ENCODE measurements at places on chromosomes 2 and 18.

- no peak for DNase-seq
These were observed 207.9 kb upstream of the LYPD1 start for GRCh38 chr2:132877923-132878322.

DNA sequence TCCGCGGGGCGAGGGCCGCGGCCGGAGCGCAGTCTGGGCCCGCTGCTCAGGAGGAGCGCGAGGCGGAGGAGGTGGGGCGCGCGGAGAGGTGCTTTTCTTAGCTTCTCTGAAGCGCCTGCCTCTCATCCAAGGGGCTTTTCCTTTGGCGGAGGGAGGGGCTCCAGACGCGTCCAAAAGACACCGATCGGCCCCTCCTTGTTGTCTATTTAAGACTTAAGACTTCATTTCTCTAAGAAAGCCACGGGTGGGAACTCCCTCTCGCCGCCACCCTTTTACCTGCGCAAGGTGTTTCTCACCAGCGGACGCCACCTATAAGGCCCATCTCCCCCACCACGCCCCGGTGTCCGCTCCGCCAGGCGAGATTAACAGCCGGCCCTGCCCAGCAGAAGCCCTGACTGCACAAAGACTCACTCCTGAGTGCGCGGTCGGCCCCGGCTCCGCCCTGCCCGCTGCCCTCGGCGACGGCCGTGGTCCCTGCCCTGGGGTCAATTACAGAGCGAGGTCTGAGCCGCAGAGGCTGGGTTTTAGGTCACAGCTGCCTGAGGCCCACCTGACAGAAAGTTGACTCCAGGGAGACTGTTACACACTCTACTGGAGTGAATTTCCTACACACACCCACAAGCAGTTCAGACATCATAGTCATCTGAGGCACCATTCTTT lies at the start of gene DSC2:
TSS of gene DSC2 (minus strand) at position 397 of the 660 bp plus-strand sequence. CDS start 450 bp downstream, outside the sequence.
- DNase-seq = no peak

DNA sequence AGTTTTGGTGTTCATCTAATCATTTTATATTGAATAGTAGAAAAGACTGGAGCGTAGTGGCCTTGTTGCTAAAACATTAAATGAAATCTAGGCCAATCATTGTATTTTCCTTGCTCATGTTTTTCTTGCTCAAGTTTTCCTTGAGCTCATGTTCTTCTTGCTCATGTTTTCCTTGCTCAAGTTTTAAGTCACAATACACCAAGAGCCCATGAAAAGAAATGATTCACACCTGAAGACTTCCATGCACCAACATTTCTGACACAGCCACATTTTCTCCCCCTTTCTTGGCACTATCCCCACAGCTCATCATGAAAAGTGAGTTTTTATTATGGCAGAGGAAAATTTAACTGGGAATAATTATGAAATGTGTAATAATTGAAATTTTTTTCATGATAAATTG lies 92.0 kb downstream of the LRP1B start:
- no peak for DNase-seq

DNA sequence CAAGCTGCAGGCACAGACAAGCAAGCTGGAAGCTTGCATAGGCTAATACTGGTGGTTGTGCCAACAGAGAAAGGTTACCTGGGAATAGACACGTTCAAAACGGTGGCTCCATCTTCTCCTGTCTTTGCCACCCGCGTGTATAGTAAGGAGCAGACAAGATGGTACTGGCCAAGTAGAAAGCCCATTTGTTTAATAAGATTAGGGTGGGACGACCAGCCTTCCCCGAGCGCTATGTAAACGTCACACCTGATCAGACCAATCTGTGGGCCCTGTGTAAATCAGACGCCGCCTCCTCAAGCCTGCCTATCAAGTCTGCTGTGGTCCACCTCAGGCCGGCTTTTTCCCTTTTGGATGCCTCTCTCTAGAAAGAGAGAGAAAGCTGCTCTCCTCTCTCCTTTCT lies 189.2 kb downstream of the LAMA1 start:
- no peak for DNase-seq

- DNase-seq = no peak
These were observed 199.6 kb downstream of the BCL11A start for GRCh38 chr2:60353863-60354262.

DNA sequence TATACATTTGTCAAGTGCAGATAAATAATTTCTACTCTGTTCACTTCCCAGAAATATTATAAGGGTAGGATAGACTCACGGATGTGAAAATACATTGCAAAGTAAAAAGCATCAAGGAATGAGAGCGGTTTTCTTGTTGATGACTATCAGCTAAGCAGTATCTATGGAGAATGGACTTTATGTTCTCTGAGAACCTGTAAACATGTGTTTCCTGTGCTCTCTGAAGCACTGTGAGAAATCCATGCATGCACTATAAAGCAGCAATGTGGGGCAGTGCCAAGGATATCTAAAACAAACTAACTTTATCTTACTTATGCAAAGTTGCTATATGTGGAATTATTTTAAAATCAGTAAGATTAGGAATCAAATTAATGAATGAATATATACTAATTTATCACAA lies 4.4 kb upstream of the SIGLEC15 start:
- DNase-seq = no peak

Data from hepatic stellate cell (primary cell).